ENCODE measurements at places on chromosomes 11 and 22.
A peak's percentile ranks its signal among the peaks of the same experiment; 100 is the strongest.

DNA sequence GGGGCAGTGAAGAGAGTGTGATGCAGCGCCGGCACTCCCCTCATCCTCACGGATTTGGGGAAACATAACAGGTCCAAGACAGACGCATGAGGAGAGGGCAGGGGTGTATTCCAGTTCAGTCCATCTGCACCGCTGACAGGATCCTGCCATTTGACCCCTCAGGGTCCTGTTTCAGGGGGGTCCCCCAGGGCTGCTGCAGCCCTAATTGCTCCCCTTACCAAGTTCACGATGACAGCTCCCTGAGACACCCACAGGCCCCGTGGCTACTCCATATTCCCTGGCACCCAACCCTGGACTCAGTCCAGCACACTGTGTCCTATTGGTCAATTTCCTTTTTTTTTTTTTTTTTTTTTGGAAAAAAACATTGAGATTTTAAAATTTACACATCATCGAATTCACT is 41.5 kb downstream of the SHANK2 start:
- DNase-seq = peak; percentile 40

DNA sequence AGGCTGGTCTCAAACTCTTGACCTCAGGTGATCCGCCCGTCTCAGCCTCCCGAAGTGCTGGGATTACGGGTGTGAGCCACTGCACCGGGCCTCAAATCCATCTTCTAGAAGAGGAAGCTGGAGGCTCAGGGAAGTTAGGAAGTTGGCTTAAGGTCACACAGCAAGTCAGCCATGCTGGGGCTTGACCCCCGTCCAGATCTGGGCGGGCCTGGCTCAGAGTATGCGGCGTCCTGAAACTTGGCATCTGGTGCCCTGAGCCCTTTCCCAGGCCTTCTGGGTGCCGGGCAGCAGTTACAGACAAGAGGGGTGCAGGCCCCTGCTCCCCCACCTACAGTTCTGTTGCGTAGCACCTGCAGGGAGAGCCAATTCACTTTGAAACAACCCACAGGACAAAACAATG is 11.2 kb downstream of the MPPED1 start:
- DNase-seq = peak; percentile 55

- no peak for DNase-seq
Measured at GRCh38 chr11:126431401-126432064, 76.0 kb downstream of the ST3GAL4 start.

- DNase-seq = no peak
Measured at GRCh38 chr11:45262900-45263299, 23.2 kb downstream of the SYT13 start.

DNA sequence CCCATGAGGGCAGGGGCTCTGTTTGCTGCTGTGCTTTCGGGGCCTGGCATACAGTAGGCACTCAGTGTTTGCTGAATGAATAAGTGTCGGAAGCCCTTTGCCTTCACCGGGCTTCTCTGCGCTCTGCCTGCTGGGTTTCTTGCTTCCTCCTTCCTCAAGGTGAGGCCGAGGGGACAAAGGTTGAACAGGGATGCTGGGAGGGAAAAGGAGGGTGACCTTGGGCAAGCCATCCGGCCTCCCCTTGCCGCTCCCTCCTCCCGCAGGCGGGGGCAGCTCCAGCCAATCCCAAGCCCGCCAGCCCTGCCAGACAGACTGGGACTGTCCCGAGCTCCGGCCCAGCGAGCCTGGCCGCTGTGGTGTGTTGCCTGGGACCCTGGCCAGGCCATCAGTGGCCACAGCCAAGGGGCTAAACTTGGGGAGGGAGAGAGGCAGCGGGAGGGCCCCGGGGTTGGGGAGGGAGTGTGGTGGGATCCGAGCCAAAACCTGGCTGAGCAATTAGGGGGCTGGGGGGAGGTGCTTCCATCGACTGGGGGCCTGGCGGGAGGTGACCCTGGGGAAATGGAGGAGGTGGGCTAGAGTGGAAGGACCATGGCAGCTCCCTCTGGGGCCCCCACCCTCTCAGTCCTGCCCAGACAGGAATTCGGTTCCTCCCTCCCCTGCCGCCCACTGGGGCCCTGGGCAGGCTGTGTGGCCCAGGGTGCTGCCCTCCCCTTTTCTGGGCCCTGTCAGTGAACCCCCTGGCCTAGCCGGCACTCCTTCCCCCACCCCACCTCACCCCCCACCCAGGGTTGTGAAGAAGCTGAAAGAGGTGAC is 3.4 kb upstream of the RCOR2 start:
- no peak for DNase-seq

- DNase-seq = no peak
Measured at GRCh38 chr11:38543986-38544385, 1946.0 kb upstream of the RAG2 start.

- DNase-seq = no peak
Measured at GRCh38 chr11:305844-306211, 1.8 kb upstream of the IFITM2 start.

GRCh38 chr11:117606211-117606610 is 190.8 kb downstream of the DSCAML1 start:
- no peak for DNase-seq

GRCh38 chr11:129639300-129639699 is 176.3 kb upstream of the TMEM45B start:
- no peak for DNase-seq

DNA sequence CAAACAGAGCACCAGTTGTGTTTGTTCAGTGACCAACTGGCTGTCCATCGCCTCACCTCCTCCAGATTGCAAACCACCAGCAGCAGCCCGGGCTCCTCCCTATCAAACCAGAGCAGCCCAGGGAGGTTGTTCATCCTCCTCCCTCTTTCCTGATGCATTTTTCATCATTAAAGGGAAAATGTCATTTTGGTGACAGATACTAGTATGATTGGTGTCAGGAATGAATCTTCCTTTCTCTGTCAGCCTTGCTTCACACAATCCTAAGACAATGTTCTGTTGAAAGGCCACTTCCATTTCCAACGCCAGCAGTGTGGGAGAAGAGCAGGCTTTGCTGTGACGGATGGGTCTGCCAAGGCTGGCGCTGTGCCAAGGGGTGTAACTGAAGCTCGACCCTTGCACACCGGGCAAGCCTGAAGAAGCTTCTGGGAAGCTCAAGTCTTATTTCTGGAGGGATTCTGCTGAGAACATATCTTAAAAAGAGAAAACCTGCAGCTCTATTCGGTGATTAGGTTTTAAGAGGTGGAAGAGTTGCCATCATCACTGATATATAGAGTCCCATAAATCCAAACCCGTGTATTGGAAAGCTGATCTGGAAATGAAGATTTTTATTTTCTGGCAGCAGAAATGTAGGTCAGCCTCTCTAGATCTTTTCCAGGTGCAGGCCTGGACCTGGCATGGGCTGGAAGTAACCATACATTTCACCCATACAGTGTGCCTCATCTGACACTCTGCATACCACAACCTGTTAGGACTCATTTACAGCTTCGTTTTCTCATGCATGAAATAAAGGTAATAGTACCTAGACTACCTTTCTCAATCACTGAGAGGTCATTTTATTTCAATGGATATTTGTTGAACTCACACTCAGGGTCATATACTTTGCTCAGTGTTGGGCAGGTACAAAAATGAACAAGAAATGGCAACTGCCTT is 524.5 kb downstream of the NTM start:
- no peak for DNase-seq

- no peak for DNase-seq
Measured at GRCh38 chr11:119976805-119977560, 160.9 kb downstream of the TRIM29 start.

GRCh38 chr11:19828382-19829108 is 115.9 kb downstream of the NAV2 start:
- DNase-seq = no peak

GRCh38 chr22:37618072-37618656 is 9.5 kb downstream of the GGA1 start:
- no peak for DNase-seq

- no peak for DNase-seq
Measured at GRCh38 chr11:115577701-115578100, 73.5 kb upstream of the CADM1 start.

GRCh38 chr11:77372726-77373125 is 71.2 kb upstream of the GDPD4 start:
- no peak for DNase-seq

- peak; percentile 52 for DNase-seq
Measured at GRCh38 chr22:37162221-37163095, 12.7 kb upstream of the IL2RB start.

DNA sequence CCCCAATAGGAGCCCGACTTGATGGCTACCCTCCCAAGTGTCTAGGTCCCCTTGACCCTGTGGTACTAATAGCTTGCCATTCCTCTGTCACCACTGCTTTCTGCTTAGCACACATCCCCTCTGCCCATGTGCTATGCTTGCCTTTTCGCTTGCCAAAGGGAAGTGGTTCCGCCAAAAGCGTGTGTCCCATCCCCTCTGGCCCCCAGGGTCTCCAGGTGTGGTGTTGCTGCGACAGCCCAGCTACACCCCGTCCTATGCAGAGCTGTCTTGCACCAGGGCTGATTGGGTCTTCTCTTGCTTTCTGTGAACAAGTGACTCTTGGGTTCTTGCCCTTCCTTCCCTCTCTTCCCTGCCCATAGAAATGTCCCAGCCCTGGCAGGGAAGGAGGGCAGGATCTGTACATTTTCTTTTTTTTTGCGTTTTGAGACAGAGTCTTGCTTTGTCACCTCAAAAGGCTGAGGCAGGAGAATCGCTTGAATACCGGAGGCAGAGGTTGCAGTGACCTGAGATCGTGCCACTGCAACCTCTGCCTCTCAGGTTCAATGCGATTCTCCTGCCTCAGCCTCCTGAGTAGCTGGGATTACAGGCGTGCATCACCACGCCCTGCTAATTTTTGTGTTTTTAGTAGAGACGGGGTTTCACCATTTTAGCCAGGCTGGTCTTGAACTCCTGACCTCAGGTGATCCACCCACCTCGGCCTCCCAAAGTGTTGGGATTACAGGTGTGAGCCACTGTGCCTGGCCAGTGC is 3.9 kb downstream of the TANGO2 start:
- peak; percentile 30 for DNase-seq

- no peak for DNase-seq
Measured at GRCh38 chr11:72471005-72471898, 36.9 kb upstream of the CLPB start.

GRCh38 chr11:123145661-123146060 is 49.4 kb downstream of the CLMP start:
- no peak for DNase-seq

DNA sequence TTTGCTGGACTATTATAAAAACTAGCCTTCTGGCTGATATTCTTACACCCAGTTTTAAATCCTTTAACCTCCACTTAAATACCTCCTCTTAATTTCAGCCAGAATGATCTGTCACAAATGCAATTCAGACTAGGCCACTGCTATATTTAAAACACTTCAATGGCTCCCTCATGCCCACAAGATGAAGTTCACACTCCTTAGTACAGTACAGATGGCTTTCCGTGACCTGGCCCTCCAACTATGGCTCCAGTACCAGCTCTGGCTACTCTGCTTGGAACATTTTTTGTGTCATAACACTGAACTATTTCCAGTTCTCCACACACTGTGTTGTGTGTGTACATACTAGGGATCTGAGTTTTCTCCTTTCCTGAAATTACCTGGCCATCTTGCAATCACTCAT is 353.4 kb downstream of the SOX6 start:
- no peak for DNase-seq

- DNase-seq = no peak
Measured at GRCh38 chr11:47768101-47768612, 1.0 kb upstream of the FNBP4 start.

Measured in chondrocyte (in vitro differentiated cells).